ENCODE measurements at places on chromosomes 12 and 14. TPM values are rescaled to one million over a fixed set of nuclear protein-coding genes. Genes with fewer than 3 reads are reported as not detected.
A peak's percentile ranks its signal among the peaks of the same experiment; 100 is the strongest.

- DNase-seq, result peak; percentile 88
Observed at GRCh38 chr12:67394550-67394949, 125.4 kb downstream of the CAND1 start.

DNA sequence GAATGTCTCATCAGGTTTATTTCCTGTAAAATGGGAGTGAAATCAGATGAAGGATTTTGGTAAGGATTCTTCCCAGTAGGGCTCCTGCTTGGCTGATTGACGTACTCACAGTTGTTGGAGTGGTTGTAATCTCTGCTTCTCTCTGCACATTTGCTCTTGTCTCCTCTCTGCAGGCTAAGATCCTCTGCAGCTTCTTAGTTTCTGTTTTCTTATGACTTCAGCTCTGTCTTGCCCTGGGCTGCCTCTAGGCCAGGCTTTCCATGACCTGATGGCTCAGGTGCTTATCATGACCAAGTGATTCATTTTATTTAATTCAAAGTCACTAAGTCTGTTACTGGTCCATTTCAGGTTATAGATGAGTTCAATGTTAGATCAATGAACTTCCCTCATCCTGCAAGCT lies 394.5 kb upstream of the DDHD1 start:
- no peak for DNase-seq

GRCh38 chr12:56834886-56835285 lies 71.8 kb downstream of the HSD17B6 start:
- no peak for DNase-seq

The KRT80 gene
- total RNA-seq, result 4.2 TPM

- no peak for DNase-seq
Observed at GRCh38 chr12:104799458-104799857, 158.6 kb downstream of the SLC41A2 start.

The MNAT1 gene
- total RNA-seq, result 56.5 TPM

The KRT73 gene
- not detected for total RNA-seq

- DNase-seq, result no peak
Observed at GRCh38 chr12:12909228-12909994, 18.0 kb downstream of the GPRC5A start.

DNA sequence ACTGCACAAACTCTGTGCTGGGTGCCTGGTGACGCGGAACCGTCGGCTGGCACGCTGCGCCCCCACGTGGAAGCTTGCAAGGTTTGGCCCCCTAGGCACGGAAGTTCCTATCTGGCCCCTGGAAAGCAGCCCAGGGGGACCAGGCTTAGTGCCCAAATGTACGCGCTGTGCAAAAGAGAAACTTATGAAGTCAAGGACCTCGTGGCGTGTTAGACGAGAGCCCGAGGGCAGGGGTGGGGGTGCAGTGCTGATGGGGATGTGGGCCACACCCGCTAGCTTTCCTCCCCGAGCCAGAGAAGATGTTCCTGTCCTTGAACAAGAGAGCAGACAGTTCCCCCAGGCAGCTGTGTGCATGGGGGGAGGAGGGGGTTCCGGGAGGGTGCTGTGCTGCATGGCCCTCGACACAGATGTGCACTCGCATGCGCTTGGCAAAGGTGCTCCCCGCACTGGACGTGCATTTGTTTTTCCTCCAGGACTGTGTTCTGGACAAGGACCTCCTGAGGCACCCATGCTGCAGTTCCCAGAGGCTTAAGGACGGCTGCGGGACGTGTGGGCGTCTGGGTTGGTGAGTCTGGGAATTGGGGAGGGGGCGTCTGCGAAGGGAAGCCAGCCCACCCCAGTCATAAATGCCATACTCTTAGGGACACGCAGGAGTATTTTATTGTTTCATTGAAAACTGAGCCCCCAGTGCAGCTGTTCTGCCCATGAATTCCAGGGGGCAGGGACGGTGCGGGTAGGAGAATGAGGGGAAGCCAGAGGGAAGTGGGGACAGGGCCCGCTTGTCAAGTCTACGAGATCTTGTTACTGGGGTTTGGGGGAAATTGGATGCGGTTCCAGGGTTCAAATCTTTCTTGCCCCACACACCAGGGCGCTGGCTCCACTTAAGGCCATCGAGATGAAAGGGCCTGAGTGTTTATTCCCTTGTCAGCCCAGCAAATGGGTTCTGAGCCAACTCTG lies 80.0 kb downstream of the NTF3 start:
- DNase-seq, result peak; percentile 4

DNA sequence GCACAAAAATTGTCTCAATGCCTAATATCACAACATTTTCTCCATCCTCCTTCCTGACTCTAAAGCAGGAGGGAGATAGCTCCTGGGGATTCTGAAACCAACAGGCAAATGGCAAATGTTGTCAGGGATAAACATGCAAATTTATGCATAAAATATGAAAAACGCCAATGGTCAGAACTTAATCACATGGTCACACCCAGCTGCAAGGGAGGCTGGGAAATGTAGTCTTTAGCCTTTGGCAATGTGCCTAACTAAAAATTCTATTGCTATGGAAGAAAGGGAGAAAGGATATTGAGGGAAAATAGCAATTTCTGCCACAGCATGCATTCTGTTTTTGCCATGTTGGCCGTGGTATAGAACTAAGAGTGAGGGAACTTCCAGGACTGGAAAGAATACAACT lies 11.7 kb upstream of the OASL start:
- peak; percentile 33 for DNase-seq

The SDR9C7 gene
- total RNA-seq, result not detected

DNA sequence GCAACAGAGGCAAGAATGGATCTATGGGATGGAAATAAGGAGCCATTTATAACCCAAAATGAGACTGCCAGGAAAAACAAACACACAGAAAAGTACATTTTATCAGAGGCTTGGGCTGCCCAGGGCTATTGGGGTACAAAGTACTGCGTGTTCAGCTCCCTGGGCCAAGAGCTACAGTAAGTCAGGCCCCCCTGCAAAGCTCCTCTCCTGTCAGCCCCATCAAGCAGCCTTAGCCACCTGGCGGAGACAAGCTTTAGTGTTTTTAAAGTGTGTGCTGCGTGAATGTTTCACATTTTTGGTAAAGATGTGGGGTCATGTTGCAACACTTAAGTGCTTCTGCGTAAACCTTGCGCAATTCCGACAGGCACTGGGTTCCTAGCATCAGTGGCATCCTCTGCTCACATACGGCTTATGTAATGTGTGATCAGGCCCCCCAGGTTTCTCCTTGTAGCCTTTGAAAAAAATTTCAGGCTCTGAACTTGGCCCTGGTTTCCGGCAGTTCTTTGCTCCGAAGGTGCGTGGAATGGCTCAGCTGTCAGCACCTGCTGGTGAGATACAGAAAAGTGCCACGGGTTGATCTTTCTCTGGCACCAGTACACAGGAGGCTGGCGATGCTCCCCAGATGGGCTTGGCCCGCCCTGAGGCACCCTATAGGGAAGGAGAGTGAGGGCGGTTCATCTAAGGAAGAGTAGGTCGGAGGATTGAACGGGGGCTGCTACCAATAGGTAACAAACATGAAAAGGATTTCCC lies 198.7 kb upstream of the EEA1 start:
- DNase-seq, result peak; percentile 65

- no peak for DNase-seq
Observed at GRCh38 chr12:120940799-120941198, 36.6 kb upstream of the SPPL3 start.

The TCL1B gene
- not detected for total RNA-seq

- no peak for DNase-seq
Observed at GRCh38 chr12:95687937-95688336, 102.6 kb downstream of the NTN4 start.

- DNase-seq, result no peak
Observed at GRCh38 chr14:76877871-76878270, 51.7 kb downstream of the LRRC74A start.

- DNase-seq, result no peak
Observed at GRCh38 chr12:114924946-114925475, 241.0 kb upstream of the TBX3 start.

GRCh38 chr12:52879394-52880351 lies 25.2 kb downstream of the KRT8 start:
- DNase-seq, result peak; percentile 72

The CCDC184 gene
- total RNA-seq, result 0.26 TPM

- DNase-seq, result no peak
Observed at GRCh38 chr14:60515511-60516289, 6.8 kb downstream of the SIX6 start.

- no peak for DNase-seq
Observed at GRCh38 chr14:101408077-101408831, 153.0 kb upstream of the DIO3 start.

- DNase-seq, result peak; percentile 70
Observed at GRCh38 chr12:102769323-102769916, 147.6 kb downstream of the PAH start.

The RAD9B gene
- 1.0 TPM for total RNA-seq

DNA sequence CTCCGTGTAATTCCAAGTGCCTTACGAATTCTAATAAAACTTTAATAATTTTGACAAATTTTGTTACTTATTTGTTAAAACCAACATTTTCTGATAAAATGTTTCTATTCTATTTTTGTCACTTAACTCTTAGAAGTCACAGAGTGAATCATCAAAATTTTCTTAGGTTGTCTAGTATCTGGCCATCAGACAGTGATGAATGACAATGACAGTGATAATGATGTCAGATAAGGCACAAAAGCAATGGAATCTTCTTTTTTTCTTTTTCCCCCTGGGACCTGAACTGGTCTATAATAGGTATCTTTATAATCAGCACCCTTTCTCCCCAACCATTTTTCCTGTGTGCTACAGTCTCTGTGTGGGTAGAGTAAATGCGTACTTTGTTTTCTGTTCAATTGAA lies 407.3 kb downstream of the SOX5 start:
- no peak for DNase-seq

DNA sequence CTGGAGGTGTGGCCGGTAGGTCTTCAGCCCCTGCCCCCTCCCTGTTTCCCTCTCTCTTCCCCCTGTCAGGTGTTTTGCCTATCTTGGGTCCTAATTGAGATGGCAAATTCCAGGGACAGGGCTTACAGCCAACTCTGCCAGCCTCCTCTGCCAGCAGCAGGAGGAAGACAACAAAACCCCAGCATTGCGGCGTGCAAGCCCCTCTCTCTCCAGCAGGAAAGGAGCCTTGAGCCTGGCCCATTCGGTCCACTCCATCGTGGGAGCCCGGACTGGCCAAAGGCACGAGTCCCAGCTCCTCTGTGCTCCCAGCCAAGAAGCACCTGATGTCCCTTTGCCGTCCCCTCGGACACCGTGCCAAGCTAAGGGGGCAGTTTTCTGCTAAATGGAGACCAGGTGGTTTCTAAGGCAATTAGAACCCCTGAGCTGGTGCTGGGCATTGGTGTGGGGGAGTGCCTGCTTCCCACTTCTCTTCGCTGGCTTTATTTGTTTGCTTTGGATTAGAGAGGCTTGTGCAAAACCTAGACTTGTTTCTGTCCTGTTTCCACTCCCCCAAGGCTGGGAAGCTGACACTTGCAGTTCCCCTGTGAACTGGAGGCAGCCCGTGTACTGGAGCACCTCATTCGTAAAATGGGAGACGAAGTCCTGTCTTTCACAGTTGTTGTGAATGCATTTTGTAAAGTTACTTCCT lies 57.1 kb upstream of the LHX5 start:
- no peak for DNase-seq

GRCh38 chr14:99265571-99265970 lies 6.4 kb downstream of the BCL11B start:
- DNase-seq, result no peak

GRCh38 chr12:53975479-53976152 lies 862 bp upstream of the HOTAIR start:
- no peak for DNase-seq

- no peak for DNase-seq
Observed at GRCh38 chr12:32587581-32588495, 91.3 kb upstream of the DNM1L start.

The ULK1 gene
- 6.8 TPM for total RNA-seq

Data from LHCN-M2 (cell line).